A673 (cell line): ENCODE measurements at places on chromosomes 13 and 19. TPM values are rescaled to one million over a fixed set of nuclear protein-coding genes. Genes with fewer than 3 reads are reported as not detected.

Gene CEACAM7
- total RNA-seq, result 0.43 and 0.44 TPM in 2 replicates

Gene ZFP36
- 7.1 and 8.1 TPM in 2 replicates for total RNA-seq

Gene ELOF1
- 83.5 and 97.9 TPM in 2 replicates for total RNA-seq

Gene TM9SF2
- total RNA-seq, result 89.8 and 96.3 TPM in 2 replicates

Gene CBY2
- total RNA-seq, result not detected in 2 replicates

Gene SIRT2
- total RNA-seq, result 30.0 and 32.2 TPM in 2 replicates

Gene JSRP1
- total RNA-seq, result 0.73 TPM in 1 of 2 replicates, not detected in the other

Gene NR2F6
- 26.3 and 32.9 TPM in 2 replicates for total RNA-seq

Gene ZNF730
- 7.6 and 8.7 TPM in 2 replicates for total RNA-seq

Gene PTPRH
- total RNA-seq, result 0.17 and 0.55 TPM in 2 replicates

Gene KLK8
- total RNA-seq, result not detected in 2 replicates

Gene ALG11
- total RNA-seq, result 30.6 and 30.9 TPM in 2 replicates

Gene PLIN5
- total RNA-seq, result 3.0 and 6.8 TPM in 2 replicates

Gene ZNF763
- total RNA-seq, result 0.24 TPM in 1 of 2 replicates, not detected in the other

Gene GFY
- not detected in 2 replicates for total RNA-seq

Gene DNM2
- 143 and 155 TPM in 2 replicates for total RNA-seq

Gene MCEMP1
- total RNA-seq, result 4.0 and 4.1 TPM in 2 replicates

Gene ZNF90
- total RNA-seq, result 0.26 and 0.41 TPM in 2 replicates

Gene MAP4K1
- 1.5 and 3.5 TPM in 2 replicates for total RNA-seq

Gene CFAP97D2
- not detected in 2 replicates for total RNA-seq

Gene SWSAP1
- 2.5 and 3.3 TPM in 2 replicates for total RNA-seq

Gene CGB1
- not detected in 2 replicates for total RNA-seq

Gene DENND1C
- total RNA-seq, result 0.11 and 0.24 TPM in 2 replicates

Gene HSH2D
- total RNA-seq, result not detected in 2 replicates

Gene ZNF91
- total RNA-seq, result 7.0 and 8.9 TPM in 2 replicates

Gene PNMA8A
- 12.8 and 15.9 TPM in 2 replicates for total RNA-seq

Gene CACNG8
- 1.3 TPM in 2 replicates for total RNA-seq

Gene HCST
- 4.2 and 4.5 TPM in 2 replicates for total RNA-seq

Gene KL
- total RNA-seq, result 1.1 and 1.5 TPM in 2 replicates

Gene FRY
- 0.37 and 0.58 TPM in 2 replicates for total RNA-seq

Gene CYP2F1
- total RNA-seq, result not detected in 2 replicates

Gene FAM124A
- 2.1 and 2.2 TPM in 2 replicates for total RNA-seq

Gene SYNE4
- total RNA-seq, result 0.70 TPM in 1 of 2 replicates, not detected in the other

Gene NUMBL
- total RNA-seq, result 38.4 and 49.3 TPM in 2 replicates

Gene CCDC70
- total RNA-seq, result not detected in 2 replicates

Gene RUVBL2
- total RNA-seq, result 227 and 241 TPM in 2 replicates

Gene FUT1
- 0.06 and 0.15 TPM in 2 replicates for total RNA-seq

Gene KASH5
- total RNA-seq, result 0.37 TPM in 1 of 2 replicates, not detected in the other

Gene SELENOV
- not detected in 2 replicates for total RNA-seq

Gene SHISA7
- 0.21 and 0.26 TPM in 2 replicates for total RNA-seq

Gene PLPP2
- 2.6 and 3.1 TPM in 2 replicates for total RNA-seq

Gene MYH14
- 0.84 and 1.4 TPM in 2 replicates for total RNA-seq

Gene CASP14
- not detected in 2 replicates for total RNA-seq

Gene ZNF497
- total RNA-seq, result 2.6 and 3.4 TPM in 2 replicates

Gene ZNF649
- 22.9 and 26.3 TPM in 2 replicates for total RNA-seq

Gene ARL11
- not detected in 2 replicates for total RNA-seq

Gene CGB8
- total RNA-seq, result not detected in 2 replicates

Gene MFSD12
- 44.7 and 48.2 TPM in 2 replicates for total RNA-seq

Gene AMH
- 15.1 and 16.3 TPM in 2 replicates for total RNA-seq

Gene LILRA6
- not detected in 2 replicates for total RNA-seq
